NCI-H146 (cell line): ENCODE measurements at places on chromosomes 2 and 18.

DNA sequence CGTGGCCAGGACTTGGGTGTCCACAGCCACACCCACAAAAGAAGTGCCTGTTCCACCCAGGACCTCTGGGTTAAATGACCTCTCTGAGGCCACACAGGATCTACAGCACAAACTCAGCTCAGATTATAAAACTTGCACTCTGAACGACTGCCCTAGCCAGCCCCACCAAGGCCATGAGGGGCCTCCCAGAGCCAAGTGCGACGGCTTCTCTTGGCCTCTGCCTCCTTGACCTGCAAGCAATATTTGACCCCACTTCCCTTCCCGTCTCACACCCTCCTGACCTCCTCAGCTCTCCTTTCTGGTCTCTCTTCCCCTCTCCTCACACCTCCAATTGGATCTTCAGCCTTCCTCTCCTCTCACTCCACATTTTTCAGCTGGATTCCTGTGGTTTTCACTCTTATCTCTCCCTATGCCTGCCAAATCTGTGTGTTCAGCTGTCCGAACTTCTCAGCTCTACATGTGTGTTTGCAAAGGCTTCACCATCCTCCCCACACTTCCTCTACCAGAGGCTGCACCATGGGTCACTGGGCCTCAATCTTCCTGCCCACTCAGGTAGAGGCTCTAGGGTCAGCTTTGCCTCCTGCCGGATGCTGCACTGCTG lies 25.3 kb upstream of the STEAP3 start:
- DNase-seq: peak; percentile 38

DNA sequence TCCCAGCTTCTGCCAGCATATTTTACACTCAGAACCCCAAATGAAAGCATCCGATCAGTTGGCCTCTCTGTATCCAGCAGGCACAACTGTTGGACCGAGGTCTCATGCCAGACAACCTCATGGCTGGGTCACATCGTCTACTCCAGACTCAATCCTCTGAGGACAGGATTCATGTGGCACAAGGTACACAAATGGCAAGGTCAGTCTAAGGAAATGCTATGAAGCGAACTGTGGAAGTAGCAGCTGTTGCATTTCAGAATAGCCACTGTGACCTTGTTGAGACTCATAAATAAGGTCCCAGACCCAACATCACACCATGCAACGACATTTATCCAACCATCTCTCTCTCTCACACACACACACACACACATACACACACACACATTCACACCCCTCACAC lies 7.1 kb upstream of the FZD7 start:
- no peak for DNase-seq

GRCh38 chr2:205003288-205003687 lies 458.0 kb downstream of the PARD3B start:
- no peak for DNase-seq

DNA sequence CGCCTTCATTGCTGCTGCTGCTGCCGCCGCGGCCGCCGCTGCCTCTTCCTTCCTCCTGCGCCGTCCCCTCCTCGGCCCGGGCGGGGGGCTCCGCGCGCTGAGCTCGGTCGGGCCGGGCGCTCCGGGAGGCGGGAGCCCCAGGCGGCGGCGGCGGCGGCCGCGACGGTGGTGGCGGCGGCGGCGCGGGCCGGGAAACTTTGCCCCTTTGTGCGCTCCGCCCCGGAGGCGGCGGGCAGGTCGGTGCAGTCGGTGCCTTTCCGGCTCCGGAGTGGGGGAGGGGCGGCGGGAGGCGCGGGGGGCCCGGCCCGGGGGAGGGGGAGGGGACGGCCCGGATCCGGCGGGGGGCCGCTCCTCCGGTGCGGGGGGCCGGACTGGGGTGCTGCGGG lies 205 bp downstream of the TET3 start:
- peak; percentile 54 for DNase-seq

DNA sequence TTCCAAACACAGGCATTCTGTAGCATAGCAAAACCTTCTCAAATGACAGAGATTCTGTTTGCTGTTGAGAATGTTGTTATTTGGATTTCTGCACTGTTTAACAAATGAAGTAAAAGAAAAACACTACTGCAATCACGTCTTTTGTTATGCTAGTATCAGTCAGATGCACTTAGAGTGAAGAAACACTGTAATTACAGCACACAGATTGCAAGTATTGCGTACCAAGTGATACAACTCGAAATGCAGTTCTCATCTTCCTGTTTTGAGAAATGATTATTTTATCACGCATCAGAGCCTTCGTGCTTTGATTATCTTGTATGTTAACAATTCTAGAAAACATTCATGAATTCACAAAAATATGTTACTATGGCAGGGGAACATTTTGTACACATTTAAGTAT lies 41.8 kb upstream of the KLF11 start:
- no peak for DNase-seq

DNA sequence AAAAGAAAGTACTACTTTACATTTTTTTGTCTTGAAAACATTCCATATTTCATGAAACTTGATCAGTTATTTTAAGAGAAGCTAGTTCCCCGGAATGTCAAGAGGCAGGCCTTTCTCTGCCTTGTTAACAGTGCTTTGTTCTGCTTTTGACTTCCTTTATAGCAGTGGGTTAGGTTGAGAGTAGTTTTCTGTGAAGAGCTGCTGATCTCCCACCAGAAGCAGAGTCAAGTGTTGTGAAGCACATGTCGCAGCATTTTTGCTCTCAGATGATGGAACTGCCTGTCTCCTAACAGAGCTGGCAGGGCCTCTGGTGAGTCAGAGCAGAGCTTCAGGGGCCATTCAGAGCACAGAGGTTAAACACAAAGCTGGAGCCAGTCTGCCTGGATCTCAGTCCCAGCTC lies 871.8 kb downstream of the SLC4A3 start:
- peak; percentile 5 for DNase-seq

DNA sequence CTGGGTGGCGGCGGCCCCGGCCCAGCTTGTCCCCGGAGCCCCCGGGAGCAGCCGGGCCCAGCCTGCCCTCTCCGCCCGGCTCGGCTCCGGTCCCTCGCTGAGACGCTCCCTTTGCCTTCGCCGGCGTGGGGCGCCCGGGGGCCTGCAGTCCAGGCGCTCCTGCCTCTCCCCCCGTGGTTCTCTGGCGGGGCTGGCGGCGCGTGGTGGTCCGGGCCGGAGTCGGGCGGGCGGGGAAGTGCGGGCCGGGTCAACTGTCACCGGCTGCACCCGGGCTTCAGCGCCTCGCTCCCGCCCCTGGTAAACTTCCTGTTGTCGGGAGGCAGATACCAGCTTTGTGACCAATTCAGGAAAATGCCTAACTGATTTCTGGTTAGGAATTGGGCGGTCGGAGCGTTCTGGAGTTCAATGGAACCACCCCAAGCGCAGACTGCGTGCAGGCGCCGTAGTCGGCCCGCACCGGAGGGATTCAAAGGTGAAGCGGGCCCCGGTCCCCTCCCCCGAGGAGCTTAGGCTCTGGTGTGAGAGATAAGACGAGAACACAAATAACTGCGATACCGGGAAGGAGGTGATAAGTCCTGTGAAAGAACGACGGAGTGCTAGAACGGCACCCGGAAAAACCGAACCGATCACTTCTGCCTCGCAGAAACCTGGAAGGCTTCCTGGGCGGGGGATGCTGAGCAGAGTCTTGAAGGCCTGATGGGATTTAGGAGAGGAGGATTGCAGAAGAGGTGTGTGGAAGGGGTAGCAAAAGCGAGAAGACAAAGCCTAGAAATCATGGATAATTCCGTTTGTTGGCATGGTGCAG lies 891 bp downstream of the CAB39 start:
- peak; percentile 32 for DNase-seq

- no peak for DNase-seq
Measured at GRCh38 chr2:104856086-104856972, 2.4 kb downstream of the POU3F3 start.

DNA sequence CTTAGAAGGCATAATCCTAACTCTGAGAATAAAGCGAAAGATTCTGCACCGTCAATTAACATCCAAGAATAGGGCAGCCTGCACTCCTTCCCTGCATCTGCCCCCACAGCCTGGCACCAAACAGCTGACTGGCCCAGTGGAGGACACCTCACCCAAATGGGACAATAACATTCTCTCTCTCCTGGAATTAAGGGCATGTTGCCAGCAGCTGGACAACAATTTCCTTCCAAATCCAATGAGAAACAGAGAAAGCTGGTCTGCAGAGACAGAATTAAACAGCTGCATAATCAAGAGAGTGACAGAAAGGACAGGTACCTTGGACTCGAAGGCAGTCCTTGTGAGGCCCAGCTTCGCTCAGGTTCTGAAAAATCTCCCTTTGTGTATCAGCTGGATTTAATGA lies 15.0 kb downstream of the COX7A2L start:
- no peak for DNase-seq

DNA sequence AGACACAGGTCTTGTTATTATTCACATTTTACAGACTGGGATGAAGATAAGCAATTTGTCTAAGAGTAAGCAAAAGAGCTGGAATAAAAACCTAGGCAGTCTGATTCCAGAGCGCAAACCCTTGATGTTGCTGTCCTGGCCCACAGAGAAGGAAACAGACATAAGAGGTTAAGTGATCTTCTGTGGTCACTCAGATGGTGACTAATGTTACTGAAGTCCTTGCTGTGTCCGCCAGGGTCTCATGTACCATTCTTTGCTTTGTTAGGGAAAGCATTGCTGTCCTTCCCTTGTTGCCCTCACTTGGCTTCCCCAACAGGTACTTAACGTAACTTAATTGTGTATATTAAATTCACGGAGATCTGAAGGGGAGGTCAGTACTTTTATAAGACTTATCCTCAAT lies 14.9 kb upstream of the FAP start:
- DNase-seq: no peak
